ENCODE measurements at places on chromosomes 5 and 9.

GRCh38 chr5:1661831-1662558, 137.6 kb downstream of the MRPL36 start:
- DNase-seq, result no peak

GRCh38 chr9:133781828-133782135, 43.6 kb upstream of the SARDH start:
- DNase-seq, result no peak

DNA sequence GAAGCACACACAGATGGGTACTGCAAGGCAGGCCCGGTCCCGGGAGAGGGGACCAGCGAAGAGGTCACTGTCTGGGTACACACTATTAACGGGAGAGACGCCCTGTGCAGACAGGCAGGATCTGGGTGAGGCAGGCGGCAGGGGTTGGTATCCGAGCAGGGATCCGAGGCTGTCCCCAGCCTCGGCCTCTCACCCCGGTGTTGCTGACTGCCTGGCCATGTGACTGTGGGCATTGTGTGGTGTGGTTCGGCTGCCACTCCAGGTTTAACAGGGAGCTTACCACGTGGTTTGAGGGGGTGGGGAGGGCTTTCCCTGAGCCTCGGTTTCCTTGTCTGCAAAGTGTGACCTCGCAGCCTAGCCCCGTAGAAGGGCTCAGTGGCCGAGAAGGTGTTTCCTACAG, 11.1 kb upstream of the RALGDS start:
- no peak for DNase-seq

- no peak for DNase-seq
Observed at GRCh38 chr9:128145536-128145935, 3.7 kb upstream of the LCN2 start.

GRCh38 chr5:140153905-140154304, 21.1 kb upstream of the CYSTM1 start:
- no peak for DNase-seq

GRCh38 chr5:73895471-73895870, 269.5 kb downstream of the ARHGEF28 start:
- no peak for DNase-seq

- DNase-seq, result no peak
Observed at GRCh38 chr5:160655717-160656116, 196.3 kb downstream of the ATP10B start.

DNA sequence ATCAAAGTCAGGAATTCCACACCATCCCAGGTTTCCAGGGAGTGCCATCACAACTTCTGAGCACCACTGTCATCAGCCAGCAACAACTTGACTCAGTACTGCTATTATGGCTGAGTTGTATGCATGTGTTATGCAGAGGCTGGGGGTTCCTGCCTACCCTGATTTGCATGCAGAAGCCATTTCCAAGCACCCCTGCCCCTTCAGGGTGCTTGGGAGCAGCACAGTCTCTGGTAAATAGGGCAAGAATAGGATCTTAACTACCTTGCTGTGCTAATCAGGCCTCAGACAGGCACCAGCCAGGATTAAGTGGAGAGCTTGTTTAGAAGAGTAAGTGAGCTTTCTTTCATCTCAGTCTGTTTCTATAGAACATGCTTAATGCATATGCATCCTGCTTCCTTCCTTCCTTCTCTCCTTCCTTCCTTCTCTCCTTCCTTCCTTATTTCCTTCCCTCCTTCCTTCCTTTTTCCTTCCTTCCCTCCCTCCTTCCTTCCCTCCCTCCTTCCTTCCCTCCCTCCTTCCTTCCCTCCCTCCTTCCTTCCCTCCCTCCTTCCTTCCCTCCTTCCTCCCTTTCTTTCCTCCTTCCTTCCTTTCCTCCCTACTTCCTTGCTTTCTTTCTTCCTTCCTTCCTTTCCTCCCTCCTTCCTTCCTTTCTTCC, 175.7 kb downstream of the FRMD3 start:
- DNase-seq, result no peak

DNA sequence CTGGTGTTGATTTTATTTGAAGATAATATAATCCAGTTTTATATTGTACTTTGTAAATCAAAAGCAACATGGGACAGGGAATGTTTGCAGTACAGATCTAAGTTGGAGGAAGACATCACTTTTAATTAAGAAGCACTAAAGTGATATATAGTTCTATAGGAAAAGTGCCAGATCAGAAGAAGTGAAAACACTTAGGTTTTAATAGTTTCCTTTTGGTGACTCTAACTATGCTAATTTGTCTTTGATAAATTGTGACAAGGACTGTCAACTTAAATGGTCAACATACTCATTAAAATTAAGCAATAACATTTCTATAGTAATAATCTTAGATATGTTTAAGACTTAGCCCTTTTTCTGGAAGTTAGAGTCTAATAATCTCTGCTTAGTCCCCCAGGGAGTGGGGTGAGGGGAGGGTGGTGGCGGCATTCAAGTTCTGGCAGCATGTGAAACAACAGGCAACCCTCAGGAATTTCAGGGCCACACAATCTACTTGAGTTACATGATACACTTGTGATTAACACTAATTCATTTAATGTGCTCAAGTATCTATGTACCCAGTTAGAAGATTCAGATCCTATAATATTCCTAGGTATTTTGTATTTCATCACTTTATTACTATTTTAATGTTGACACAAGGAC, 1026.5 kb downstream of the NR2F1-AS1 start:
- no peak for DNase-seq

GRCh38 chr5:116451905-116452450, 122.6 kb downstream of the SEMA6A start:
- no peak for DNase-seq

GRCh38 chr5:130799015-130799414, 366.0 kb downstream of the HINT1 start:
- DNase-seq, result no peak

- no peak for DNase-seq
Observed at GRCh38 chr5:136028090-136028489, 698 bp upstream of the TGFBI start.

GRCh38 chr9:71648453-71648852, 119.9 kb downstream of the CEMIP2 start:
- no peak for DNase-seq

DNA sequence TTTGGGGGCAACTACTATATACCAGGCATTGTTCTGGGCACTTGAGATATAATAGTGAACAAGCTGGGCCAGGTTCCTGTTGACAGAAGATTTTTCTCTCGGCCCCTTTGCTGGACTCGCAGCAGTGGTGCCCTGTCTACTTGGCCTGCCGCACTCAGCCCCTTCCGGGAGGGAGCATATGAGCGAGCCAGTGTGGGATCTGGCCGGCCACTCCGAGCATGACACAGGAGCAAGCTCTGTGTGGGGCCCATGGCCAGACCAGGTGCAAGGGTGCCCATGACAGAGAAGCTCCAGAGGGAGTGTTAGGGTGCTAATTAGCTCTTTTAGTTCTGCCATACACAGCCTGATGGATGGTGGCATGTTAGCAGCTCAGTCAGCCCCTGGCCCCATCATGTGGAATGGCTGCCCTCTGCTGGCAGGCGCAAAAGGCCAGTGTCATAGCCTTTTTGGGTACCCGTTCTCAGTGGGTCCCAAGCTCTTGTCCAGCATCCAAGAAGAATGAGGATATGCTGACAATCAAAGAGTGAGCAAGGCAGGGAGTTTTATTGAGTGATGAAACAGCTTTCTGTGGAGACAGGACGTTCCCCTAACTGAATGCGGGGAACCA, 9.3 kb upstream of the KIF4B start:
- DNase-seq, result no peak

DNA sequence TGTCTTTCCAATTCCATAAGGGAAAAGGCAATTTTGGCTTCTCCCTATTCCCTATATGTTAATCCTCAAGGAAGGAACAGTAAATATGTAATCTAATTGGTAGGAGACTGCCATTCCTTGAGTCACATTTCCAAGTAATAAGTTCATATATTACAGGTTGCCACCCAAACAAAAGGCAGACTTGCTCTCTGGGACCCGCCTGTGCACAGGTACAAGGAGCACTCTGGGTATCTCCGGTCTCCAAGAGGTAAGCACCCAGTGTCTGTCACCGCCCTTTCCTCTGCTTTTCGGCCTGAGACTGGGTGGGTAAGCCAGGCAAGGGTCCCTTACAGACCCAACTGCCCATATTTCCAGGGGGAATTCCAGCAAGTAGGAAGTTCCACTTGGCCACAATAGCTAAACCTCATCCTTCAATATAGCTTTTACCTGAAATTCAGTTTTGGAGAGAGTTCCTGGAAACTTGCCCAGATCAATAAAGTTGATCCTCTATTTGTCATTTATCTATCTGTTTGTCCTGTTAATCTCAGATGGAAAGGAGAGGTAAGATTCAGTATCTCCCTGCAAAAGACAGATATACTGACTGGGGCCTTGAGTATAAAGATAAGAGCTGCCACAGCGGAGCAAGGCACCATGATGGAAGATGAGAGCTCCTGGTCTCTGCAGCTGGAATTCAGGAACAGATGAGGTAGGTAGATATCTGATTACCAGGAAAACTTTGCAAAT, 81.8 kb downstream of the SUSD1 start:
- no peak for DNase-seq

DNA sequence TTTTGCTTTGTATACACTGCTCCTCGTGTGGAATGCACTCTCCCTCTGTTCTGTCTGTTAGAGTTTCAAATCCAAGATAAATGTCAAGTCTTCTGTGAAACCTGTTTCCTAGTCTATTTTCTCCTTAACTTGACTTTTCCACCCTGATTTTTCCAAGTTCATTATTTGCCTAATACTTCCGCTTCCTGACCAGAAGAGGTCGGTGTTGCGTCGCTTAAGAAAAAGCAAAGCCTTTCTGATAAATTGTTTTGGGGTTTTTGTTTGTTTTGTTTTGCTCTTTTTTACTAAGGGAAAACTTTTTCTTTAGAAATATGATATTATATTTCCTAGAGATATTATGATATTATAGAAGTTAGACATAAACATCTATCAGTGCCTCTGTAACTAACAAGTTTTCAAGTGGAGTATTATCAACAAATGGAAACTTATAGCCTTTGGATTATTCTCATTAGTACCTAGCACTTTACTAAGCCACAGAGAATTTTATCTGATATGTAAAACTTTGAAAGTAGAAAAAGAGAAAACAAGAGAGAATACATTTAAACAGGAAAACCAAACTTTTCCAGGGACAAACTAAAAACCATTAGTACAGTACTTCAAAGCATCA, 55.8 kb downstream of the PHAX start:
- DNase-seq, result no peak

GRCh38 chr9:120289990-120290975, 289.7 kb downstream of the CDK5RAP2 start:
- no peak for DNase-seq

DNA sequence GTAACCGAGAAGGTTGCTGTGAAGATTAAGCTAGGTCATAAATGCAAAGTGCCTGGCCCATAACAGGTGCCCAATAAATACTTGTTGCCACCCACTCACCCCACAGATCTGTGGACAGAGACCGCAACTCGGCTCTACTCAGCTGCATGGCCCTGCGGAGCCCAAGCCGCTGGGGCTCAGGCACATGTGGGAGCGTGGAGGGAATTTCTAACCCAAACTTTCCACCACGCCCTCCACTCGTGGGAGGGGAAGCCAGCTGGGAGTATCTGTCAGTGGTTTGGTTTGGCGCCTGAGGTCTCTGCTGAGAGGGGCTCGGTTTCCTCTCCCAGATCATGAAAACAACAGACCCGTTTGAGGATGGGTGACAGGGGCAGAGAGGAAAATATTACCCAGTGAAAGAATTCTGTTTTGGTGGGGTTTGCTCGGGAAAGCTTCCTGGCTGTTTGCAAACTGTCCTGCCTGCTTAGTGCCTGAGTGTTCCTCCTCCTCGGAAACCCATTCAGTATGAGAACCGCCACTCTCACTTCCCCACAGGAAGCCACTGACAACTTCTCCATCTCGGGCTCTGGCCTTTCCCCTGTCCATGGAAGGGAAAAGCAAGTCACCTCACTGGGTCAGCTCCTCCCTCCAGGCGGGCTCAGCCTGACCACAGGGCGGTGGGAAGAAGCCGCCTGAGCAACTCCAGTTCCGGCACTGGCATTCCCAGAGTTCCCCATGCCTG, 60.1 kb downstream of the RGS3 start:
- DNase-seq, result no peak

- DNase-seq, result no peak
Observed at GRCh38 chr5:139204196-139204595, 6.0 kb upstream of the SIL1 start.

- no peak for DNase-seq
Observed at GRCh38 chr5:157820593-157821252, 38.2 kb downstream of the CLINT1 start.

GRCh38 chr5:142600092-142600491, 85.8 kb downstream of the FGF1 start:
- DNase-seq, result no peak

DNA sequence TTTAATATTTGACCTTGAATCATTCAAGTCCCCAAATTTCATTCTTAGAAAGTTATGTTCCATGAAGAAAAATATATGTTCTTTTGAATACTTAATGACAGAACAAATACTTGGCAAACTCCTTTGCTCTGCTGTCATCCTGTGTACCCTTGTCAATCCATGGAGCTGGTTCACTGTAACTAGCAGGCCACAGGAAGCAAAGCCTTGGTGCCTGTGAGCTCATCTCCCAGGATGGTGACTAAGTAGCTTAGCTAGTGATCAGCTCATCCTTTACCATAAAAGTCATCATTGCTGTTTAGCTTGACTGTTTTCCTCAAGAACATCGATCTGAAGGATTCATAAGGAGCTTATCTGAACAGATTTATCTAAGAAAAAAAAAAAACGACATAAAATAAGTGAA, 65.4 kb downstream of the WDR41 start:
- no peak for DNase-seq

GRCh38 chr9:114282926-114283325, 40.0 kb upstream of the ORM1 start:
- DNase-seq, result no peak

DNA sequence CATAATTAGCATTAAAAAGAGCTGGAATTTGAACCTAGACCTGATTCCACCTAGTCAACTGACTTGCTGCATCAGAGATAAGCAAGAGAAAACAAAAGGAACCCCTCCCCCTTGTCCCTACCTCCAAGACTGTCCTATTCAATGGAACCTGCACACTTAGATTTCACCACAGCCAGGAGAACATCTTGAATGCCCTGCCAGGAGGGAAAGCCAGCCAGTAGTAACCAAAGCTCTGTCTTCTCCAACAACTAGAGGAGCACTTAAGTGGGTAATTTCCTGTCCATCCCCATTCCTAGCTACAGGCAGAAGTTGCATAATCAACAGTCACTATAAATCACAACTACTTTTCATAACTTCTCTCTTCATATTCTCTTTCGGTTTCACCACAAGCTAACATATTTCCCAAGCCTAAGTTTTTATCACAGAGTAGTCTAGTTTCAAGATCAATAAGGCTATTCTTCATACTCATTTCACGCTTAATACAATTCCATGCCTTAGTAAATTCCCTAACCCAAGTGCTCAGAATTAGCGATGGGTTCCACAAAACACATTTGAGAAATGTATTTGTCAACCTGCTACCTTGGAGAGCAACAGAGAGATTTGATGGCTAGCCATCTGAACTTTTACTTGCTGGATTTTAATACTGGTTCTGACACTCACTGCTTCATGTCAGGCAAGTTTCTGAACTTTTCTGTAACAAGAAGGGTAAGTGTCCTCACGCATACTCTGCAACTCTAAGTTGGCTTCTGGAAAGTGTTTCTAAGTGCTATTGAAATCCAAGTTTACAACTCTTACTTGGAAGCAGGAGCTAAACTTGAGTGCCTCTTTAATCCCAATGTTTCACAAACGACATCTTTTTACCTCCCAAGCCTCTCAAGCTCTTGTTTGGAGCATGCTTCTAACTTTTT, 2.0 kb downstream of the DENND1A start:
- no peak for DNase-seq
